ENCODE measurements at places on chromosomes 13 and 19.

GRCh38 chr19:15265850-15266248 is 33.6 kb upstream of the EPHX3 start:
- no peak for DNase-seq

DNA sequence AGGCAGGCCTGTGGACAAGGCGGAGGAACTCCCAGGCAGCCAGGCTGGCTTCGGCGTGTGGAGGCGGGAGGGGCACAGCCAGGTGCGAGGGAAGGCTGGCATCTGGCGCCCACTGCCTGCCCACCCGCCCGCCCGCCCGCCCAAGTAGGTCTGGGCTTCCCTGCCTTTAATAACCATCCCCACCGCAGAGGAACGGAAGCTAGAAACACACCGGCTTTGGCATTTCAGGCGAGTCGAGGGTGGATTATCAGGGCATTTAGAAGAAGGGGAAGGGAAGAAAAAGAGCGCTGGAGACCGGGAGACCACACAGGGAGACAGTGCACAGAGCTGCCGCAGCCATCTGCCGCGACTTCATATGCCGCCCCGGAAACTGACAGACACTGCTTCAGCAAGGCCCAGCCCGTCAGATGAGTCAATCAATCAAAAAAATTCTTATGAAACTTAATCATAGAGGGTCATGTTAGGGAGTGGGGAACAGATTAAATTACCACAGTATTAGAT is 199.7 kb downstream of the TSHZ3 start:
- DNase-seq, result no peak

DNA sequence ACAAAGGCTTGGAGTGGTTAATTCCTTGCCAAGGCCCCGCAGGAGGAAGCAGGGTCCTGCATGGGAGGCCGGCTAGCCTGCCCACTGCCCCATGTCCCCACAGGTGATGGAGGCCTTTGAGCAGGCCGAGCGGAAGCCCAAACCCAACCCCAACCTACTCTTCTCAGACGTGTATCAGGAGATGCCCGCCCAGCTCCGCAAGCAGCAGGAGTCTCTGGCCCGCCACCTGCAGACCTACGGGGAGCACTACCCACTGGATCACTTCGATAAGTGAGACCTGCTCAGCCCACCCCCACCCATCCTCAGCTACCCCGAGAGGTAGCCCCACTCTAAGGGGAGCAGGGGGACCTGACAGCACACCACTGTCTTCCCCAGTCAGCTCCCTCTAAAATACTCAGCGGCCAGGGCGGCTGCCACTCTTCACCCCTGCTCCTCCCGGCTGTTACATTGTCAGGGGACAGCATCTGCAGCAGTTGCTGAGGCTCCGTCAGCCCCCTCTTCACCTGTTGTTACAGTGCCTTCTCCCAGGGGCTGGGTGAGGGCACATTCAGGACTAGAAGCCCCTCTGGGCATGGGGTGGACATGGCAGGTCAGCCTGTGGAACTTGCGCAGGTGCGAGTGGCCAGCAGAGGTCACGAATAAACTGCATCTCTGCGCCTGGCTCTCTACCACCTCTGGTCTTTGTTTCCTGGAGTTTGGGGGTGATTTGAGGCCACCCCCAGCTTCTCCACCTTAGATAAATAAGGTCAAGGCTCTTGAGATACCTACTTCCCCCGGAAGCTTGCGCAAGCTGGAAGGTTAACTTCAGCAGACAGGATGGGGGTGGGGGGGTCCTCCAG is 2.6 kb downstream of the B3GNT8 start:
- DNase-seq, result no peak

- DNase-seq, result no peak
These were observed 9.1 kb downstream of the LRFN3 start for GRCh38 chr19:35945121-35945790.

DNA sequence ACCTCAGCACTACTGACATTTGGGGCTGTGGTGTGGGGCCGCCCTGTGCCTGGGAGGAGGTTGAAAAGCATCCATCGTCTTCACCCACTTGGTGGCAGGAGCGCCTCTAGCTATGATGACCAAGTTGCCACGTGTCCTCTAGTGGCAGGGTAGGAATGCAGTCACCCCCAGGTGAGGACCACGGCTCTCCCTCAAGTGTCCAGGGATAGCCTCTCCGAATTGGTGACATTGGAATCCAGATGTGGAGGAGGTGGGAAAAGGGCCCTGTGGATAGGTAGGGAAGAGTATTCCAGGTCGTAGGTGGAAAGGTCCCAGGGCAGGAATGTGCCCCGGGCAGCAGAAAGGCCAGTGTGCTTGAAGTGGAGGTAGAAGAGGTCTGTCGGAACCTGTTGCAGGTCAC is 37.6 kb downstream of the ARHGEF18 start:
- DNase-seq, result no peak

DNA sequence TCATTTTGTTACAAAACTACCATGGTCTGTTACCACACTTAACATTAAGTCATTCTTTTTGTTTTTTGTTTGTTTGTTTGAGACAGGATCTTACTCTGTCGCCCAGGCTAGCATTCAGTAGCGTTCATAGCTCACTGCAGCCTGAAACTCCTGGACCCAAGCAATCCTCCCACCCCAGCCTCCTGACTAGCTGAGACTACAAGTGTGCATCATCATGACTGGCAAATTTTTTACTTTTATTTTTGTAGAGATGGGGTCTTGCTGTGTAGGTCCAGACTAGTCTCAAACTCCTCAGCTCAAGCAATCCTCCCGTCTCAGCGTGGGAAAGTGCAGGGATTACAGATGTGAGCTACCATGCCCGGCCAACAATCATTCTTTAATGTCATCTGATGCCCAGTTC is 3.3 kb downstream of the ALDH16A1 start:
- DNase-seq, result no peak

DNA sequence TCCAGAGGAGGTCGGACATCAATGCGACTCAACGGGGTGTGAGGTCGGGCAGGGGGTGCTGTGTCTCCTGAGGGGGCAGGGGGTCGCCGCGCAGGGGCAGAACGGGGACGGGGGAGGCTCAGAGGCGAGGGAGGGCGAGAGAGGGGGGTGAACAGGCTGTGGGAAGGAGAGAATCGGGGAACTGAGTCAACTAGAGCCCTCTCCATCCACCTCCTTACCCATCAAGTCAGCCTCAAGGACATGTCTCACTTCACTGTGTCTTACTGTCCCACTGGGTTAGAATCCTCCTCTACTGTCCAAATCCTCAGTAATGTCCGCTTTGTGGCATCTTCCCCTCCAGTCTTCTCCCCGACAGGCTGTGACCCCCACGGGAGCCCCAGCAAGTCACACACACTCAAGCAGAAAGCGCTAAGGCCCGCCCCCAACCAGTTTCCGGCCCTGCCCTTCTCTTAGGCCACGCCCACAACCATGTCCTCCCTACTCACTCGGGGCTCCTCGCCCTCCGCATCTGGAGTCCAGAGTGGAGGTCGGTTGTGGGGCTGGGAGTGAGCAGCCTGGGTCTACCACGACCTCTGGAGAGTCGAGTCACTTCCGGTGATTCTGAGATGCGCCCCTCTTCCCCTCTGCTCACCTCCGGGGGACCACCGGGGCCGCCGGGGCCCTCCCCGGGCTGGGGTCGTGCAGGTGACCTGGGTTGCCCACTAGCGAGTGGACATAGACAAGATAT is 9.3 kb downstream of the PLEKHA4 start:
- DNase-seq, result peak; percentile 60

GRCh38 chr19:55836340-55836739 is at the start of gene NLRP4:
TSS of gene NLRP4 (plus strand) at chr19:55836540. CDS start at chr19:55852081, 15,541 bp downstream.
- no peak for DNase-seq

DNA sequence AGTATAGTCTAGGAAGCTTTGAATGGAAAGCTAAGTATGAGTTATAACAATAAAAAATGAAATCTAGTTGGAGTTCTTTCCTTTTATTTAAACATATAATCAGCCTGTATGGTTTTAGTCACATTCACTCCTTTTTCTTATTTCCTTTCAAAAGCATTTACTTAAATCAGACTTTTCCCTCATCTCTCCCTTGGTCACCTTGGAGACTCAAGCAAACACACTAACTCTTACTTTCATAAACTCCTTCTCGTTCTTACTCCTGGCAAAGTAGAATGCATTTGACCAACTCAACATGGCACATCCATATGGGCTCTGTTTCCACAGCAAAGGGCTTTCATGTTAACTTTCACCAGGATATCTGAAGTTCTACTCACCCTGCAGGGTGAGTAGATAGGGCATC is 400.0 kb downstream of the LMO7 start:
- no peak for DNase-seq

DNA sequence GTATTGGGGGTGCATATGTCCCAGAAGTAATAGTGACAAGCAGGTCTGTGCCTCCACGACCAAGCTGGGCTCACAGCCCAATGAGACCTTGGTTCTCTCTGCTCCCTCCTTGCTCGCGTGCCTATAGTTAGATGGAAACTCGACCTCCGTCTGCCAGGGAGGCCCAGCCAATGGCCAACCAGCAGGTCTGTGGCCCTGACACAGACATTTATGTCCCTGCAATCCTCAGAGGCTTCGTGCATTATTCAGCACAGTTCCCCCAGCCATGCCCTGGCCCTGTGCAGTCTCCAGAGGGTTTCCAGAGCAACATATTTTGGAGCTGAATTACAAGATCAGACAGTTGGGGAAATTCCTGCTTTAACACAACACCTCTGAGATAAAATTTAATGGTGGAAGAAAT is 105.1 kb downstream of the UQCRFS1 start:
- DNase-seq, result no peak

GRCh38 chr13:48527955-48528354 is 4.9 kb downstream of the RCBTB2 start:
- no peak for DNase-seq

DNA sequence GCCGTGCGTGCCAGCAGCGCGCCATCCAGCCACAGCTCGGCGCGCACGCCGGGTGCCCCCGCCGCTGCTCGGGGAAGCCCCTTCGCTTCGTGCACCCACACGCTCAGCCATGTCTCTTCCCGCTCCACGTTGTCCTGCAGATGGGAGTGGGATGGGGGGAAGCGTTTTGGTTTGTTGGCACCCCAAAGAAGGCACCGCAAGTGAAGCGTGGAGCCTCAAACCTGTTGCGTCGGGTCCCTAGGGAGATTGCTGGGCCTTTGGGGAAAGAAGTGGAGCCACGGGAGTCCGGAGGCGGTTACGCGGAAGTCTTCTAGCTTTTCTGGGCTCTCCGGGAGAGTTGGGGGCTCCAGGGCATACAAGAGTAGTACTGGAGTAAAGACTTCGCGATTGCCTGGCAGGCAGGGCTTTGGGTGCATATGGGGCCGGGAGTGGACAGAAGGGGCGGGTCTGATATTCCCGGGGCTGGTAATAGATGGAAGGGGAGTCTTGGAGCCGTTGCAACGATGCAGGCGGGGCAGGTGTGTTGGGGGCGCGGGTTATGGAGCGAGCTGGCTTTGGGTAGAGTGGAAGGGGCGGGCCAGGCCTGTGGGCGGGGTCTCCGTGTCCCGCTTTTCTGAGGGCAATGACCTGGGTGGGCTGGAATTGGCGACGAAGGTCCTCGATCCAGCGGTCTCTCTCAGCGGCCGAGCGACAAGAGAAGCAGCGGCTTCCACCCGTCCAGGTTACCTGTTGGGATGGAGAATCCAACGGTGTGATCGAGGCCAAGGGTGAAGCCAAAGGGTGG is 6.5 kb downstream of the RASAL3 start:
- DNase-seq, result no peak

DNA sequence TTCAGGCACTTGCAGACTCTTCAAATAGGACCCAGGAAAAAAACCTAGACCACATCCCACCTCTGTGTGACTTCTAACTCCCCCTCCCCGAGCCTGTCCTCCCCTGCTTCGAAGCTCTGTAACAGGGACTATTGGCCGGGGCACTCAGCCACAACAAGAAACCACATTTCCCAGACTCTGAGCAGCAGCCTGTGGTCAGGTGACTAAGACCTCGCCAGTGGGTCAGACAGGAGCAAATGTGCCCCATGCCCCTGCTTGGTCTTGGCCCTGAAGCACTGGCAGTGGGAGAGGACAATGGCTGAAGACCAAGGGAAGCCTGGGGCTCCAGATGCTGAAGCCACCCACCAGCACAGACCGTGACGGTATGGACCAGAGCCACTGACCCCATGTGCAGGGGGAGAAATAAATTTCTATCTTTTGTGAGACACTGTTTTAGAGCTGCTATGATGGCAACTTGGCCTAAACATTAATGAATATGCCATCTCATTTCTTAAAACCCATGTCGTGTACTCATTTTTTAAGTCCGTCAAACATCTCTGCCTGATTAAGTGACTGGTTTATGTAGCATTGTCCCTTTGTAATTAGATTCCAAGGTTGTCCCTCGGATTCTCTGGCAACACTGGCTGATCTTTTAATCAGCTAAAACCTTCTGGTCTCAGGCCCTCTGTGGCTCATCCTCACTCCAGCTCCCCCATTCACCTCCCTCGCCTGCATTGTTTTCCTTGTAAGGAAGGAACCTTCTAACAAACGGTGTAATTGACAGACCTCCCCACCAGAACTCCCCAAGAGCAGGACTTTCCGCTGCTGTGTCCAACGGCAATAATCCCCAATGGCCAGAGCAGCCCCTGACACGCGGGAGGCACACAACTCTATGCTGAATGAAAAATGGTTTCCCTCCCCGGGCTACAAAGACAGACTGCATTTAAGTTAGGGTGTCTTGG is 98.4 kb downstream of the STK24 start:
- DNase-seq, result no peak

DNA sequence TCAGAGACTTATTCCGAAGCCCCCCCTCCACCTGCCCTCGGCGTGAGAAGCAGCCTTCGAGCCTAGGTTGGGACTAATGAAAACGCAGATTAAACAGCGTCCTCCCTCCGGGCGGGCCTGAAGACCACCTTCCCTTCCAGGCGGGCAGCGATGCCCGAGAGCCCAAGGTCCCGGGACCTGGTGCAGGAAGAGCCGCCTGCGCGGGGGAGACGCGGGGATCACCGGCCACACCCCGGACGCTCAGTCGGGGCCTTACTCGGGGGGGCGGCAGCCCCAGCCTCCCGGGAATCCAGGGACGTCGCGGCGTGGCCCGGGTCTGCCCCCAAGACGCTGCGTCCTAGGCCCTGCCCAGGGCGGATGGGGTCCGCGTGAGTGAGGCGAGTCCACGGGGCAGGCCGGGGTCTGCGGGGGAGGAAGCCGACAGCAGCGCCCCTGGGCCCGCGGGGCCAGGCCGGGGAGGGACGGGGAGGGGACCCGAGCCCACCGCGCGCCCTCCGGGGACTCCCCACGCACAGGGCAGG is 33.3 kb upstream of the SPACA7 start:
- DNase-seq, result no peak

- DNase-seq, result no peak
These were observed 32.2 kb upstream of the KLF12 start for GRCh38 chr13:74166261-74167004.

- DNase-seq, result no peak
These were observed 14.1 kb downstream of the PRAM1 start for GRCh38 chr19:8488365-8488764.

GRCh38 chr13:99743094-99743493 is 228.5 kb downstream of the ZIC5 start:
- DNase-seq, result no peak

- DNase-seq, result no peak
These were observed 160.3 kb downstream of the ITGBL1 start for GRCh38 chr13:101612735-101613134.

DNA sequence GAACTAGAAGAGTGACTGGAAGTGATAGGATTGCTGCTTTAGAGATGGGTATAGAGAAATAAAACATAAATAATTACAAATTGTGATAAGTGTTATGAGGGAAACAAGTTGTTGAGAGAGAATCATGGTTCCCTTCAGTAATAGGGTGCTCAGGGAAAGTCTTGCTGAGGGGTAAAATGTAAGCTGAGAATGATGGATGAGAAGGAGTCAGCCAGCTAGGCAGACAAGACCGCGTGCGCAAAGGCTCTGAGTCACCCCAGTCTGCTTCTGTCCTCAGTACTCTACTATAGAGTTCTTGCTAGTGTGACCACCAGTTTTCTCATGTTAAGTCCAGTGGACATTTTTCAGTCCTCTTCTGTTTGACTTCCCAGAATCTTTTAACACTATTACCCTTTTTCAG is 39.5 kb downstream of the PCCA start:
- DNase-seq, result no peak

- no peak for DNase-seq
These were observed 165.4 kb downstream of the FLT1 start for GRCh38 chr13:28329395-28330158.

Data from activated T-helper 9 cell treated with anti-CD3 and anti-CD28 coated beads, Interleukin-2, amount 50 U/mL, for 16 hours (primary cell).